ENCODE measurements at places on chromosomes 4 and X. TPM values are rescaled to one million over a fixed set of nuclear protein-coding genes. Genes with fewer than 3 reads are reported as not detected.

Gene HERC5
- total RNA-seq = 1.6 TPM

Gene CC2D2A
- 6.1 TPM for total RNA-seq

Gene TMPRSS11F
- total RNA-seq = not detected

Gene KLB
- total RNA-seq = 0.11 TPM

Gene NSG1
- total RNA-seq = 19.6 TPM

Gene LPAR4
- 0.39 TPM for total RNA-seq

Gene AKAP17A
- 19.3 TPM for total RNA-seq

Gene CTAG1B
- total RNA-seq = not detected

Gene USP11
- 63.6 TPM for total RNA-seq

Gene NEXMIF
- 0.26 TPM for total RNA-seq

Gene HMX1
- total RNA-seq = not detected

Gene DDX53
- not detected for total RNA-seq

Gene MAGEA12
- not detected for total RNA-seq

Gene SOX3
- not detected for total RNA-seq

Gene DACH2
- not detected for total RNA-seq

Gene MAGEE2
- not detected for total RNA-seq

Gene SHISA3
- 14.5 TPM for total RNA-seq

Gene RTL9
- 0.67 TPM for total RNA-seq

DNA sequence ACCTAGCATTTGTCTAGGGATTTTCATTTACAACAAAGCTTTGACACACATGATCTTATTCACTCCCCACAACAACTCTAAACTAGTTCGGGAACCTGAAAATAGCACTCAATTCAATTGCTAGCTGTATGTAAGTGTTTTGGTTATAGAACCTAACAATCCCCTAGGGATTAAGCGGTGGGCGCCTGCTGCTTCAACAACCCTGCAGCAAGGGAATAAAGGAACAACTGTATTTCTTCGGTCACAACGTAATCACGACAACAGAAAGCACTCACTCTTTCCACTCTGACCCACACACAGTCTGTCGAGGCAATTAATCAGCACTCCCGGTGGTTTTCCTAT lies 674 bp upstream of the DIAPH2 start:
- DNase-seq = no peak

GRCh38 chrX:47523297-47523696 lies 37.7 kb upstream of the ARAF start:
- DNase-seq = peak; percentile 72

DNA sequence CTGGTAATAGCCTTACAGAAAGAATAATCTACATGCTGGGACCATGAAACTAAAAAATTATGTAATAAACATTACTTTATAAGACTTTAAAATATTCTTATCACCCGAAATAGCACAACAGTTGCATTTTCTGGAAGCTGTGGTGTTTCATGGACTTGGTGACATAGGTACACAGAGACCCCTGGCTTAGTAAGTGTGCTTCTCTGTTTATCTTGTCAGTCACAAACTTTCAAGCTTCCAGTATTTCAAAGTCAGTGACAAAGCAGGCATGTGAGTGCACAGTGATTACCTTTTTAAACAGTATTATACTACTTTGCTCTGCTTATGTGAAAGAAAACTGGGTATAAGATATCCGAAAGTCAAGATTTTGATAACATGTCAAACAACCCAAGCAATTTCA lies 84.3 kb downstream of the PAPSS1 start:
- DNase-seq = no peak

DNA sequence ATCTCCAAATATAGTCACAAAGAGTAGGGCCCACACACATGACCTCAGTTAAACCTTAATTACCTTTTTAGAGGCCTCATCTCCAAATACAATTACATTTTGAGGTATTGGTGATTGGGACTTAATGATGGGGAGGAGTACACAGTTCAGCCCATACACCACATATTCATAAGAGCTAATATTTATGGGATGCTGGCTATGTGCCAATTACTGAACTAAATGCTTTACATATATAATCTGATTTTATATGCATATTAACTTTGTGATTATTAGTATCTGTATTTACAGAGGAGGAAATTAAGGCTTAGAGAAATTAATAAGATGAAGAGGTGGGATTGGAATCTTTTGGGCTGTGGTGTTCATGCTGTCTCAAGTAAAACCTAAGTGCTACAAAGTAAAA lies 17.8 kb downstream of the SMARCAD1 start:
- DNase-seq = no peak

- no peak for DNase-seq
Measured at GRCh38 chr4:71545168-71545567, 206.3 kb downstream of the SLC4A4 start.

DNA sequence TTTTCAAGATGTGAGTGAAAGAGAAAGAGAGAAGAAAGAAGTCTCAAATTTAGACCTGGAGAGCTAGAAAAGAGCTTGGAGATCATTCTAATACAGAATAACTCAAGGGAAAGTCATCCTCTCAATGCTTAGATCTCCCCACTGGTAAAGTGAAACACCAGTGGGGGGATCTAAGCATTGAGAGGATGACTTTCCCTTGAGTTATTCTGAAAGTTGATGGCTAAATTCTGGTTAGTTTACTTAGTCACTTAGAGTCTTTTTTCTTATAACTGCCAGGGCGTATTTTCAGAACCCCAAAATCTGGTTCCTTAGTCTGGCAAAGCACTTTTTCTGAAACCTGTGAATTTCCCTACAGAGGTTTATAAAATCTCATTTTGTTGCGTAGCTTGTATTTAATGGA lies 198.6 kb downstream of the ARHGAP24 start:
- DNase-seq = no peak

DNA sequence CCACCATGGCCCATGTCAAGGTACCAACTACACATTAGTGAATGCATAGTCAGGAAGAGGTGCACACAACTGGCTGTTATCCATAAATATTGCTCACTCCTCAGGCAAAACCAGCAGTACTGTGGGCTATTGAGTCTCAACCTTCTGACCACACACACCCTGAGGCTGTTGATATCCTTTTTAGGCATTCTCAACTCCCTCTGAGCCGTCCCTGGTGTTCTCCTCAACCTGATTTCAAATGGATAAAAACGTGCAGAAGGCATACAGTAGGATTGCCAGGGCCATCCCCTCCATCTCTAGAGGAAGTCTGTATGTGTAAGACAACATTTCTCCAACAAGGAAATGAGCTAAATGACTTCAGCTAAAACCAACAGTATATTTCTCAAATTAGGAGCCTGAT lies 98.7 kb upstream of the KLHL13 start:
- DNase-seq = no peak

- peak; percentile 91 for DNase-seq
Measured at GRCh38 chrX:15493118-15493962, at the start of gene PIR. Gene PIR, minus strand, starts transcription at chrX:15493333. Its CDS starts 2,076 bp downstream, at chrX:15491257.

DNA sequence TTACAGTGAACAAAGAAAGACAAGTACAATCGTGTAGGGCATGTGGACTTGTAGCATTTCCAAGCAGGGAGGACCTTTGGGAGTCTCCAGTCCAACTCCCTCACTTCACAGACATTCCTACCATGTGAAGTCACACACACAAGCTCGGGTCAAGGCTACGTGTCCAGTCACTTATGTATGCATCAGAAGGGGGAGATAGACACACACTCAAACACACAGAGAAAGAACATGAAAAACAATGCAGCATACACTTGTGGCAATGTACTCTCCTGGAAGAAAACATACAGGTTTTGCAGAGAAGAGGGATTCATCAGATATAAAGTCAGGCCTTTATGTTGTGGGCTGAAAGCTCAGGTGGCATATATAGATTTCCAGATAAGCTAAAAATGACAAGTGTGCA lies 136.1 kb upstream of the MID1 start:
- DNase-seq = no peak

DNA sequence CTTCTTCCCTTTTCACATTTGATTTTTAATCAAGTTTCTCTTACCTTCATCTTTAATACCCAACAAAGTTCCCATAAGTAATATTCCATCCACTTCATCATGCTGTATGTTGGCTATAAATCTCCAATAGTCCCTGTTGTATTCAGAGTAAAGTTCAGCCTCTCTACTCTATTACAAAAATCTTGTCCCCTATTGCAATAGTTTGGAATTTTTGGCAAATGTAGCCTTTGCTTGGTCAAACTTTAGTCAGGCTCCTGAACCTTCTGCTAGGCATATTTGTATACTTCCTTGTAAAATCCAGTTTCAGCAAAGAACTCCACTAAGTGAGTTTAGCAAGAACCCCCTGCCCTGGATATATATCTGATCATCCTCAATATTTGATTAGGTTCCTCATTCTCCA lies 54.0 kb upstream of the PACRGL start:
- no peak for DNase-seq

DNA sequence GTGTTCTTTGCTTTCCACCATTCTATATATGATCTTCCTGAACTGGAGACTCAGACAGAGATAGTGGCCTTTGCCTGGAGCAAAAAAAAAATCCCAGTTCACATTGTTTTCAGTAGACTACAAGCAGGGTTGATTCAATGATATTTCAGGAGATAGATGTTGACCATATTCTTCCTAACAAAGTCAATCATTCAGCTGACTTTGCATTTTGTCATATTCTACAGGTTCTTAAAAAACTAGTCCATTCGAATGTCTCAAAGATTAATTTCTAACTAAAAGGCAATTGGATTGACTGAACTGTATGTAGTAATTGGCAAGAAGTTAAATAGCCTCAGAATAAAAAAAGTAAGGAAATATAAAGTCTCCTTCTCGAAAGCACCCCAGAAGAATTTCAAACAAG lies 479.5 kb downstream of the NKX6-1 start:
- no peak for DNase-seq

DNA sequence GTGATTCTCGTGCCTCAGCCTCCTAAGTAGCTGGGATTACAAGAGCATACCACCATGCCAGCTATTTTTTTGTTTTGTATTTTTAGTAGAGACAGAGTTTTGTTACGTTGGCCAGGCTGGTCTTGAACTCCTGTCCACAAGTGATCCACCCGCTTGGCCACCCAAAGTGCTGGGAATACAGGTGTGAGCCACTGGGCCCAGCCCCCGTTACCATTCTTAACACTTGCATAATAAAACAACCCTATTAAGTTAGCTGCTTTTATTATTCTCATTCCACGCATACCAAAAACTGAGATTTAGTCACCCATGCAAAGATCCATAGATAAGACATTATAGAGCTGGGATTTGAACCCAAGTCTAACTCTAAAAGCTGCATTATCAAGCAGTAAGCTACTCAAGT lies 6.0 kb upstream of the TEX13A start:
- DNase-seq = no peak

GRCh38 chr4:175833574-175834311 lies 21.7 kb upstream of the GPM6A start:
- DNase-seq = no peak

GRCh38 chrX:47481160-47481559 lies 1.9 kb downstream of the ZNF41 start:
- DNase-seq = no peak

- DNase-seq = peak; percentile 90
Measured at GRCh38 chr4:109559983-109560686, at the start of gene MCUB. Gene MCUB, plus strand, starts transcription at chr4:109560246. Its CDS starts 92 bp downstream, at chr4:109560338.

DNA sequence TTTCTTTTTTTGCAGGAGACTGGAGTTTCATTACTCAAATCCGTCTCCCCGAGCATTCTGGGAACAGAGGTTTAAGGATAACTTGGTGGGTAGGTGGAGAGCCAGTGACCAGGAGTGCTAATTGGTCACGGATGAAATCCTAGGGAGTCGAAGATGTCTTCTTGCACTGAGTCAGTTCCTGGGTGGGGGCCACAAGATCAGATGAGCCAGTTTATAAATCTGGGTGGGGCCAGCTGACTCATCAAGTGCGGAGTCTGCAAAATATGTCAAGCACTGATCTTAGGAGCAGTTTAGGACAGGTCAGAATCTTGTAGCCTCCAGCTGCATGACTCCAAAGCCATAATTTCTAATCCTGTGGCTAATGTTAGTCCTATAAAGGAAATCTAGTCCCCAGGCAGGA lies 741.3 kb downstream of the PCDH7 start:
- no peak for DNase-seq

- no peak for DNase-seq
Measured at GRCh38 chr4:117874216-117874615, 160.1 kb upstream of the NDST3 start.

GRCh38 chrX:136794080-136794479 lies 13.3 kb upstream of the ARHGEF6 start:
- no peak for DNase-seq

- DNase-seq = no peak
Measured at GRCh38 chr4:3416821-3417221, 24.9 kb upstream of the HGFAC start.

GRCh38 chr4:161350946-161351345 lies 812.9 kb downstream of the FSTL5 start:
- no peak for DNase-seq

GRCh38 chr4:176927664-176928063 lies 134.9 kb upstream of the VEGFC start:
- DNase-seq = no peak

GRCh38 chr4:42654631-42655268 lies 2.2 kb downstream of the ATP8A1 start:
- peak; percentile 59 for DNase-seq

DNA sequence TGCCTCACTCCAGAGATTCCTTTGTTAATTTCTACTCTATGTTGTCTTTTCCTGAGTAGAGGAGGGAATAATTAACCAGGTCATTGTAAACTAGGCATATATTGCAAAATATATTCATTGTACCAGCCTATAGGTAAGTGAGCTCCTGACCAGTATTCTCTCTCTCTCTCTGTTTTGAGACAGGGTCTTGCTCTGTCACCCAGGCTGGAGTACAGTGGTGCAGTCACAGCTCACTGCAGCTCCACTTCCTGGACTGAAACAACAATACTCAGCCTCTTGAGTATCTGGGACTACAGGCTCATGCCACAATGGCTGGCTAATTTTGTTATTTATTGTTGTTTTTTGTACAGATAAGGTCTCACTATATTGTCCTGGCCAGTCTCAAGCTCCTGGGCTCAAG lies 198.3 kb downstream of the ARAP2 start:
- DNase-seq = no peak

- DNase-seq = no peak
Measured at GRCh38 chr4:40909363-40909876, 159.7 kb downstream of the NSUN7 start.

GRCh38 chrX:1813809-1814208 lies 198.9 kb downstream of the ASMT start:
- no peak for DNase-seq

- no peak for DNase-seq
Measured at GRCh38 chr4:12447451-12447850, 1018.8 kb upstream of the HS3ST1 start.

DNA sequence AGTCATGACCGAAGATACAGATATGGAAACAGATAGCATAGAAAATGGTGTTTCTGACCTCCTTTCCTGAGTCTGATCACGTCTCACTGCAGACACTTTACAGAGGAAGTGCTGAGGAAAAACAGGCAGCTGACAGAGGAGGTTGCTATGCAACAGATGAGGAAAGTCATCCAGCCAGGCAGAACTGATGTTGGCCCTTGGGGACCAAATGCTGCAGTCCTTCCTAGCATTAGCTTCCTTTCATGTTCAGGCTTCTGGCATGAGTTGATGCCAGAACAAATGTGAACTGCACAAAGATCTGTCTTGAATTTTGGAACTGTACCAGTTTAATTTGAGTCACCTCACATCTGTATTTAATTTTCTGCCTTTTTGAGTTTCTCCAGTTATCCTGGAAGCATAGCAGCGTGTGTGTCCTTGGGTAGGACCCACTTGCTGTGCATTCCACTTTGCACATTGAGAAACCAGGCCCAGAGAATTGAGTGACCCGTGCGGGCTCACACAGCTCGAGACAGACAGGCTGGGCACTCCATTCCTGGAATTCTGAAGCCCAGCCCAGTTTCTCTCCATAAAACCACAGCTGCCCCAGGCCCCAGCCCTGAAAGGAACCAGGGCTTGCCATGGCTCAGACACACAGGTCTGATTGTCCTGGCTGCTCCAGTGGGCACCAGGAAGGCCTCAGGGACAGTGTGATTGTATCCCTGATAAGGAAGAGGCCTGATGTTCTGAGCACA lies 1.4 kb upstream of the MAGED1 start:
- DNase-seq = peak; percentile 63
